Stomach (tissue), 19 donors: ENCODE measurements at places on chromosomes 3 and 15. TPM values are rescaled to one million over a fixed set of nuclear protein-coding genes. Genes with fewer than 3 reads are reported as not detected.

The RYR3 gene
- 2.6 TPM for polyA plus RNA-seq

The ARGFX gene
- not detected for polyA plus RNA-seq

The USP8 gene
- polyA plus RNA-seq = 13.7 TPM

The VGLL3 gene
- polyA plus RNA-seq = 0.60 TPM

The GASK1A gene
- polyA plus RNA-seq = 4.0 TPM

The LSAMP gene
- polyA plus RNA-seq = 1.1 TPM
